Gastroesophageal sphincter (tissue), 4 donors: ENCODE measurements at places on chromosomes 4 and X. TPM values are rescaled to one million over a fixed set of nuclear protein-coding genes. Genes with fewer than 3 reads are reported as not detected.

- ATAC-seq = no peak
These were observed 190.8 kb upstream of the NUDT6 start for GRCh38 chr4:123113155-123113554.

Gene NUDT10
- total RNA-seq = 5.9 TPM

DNA sequence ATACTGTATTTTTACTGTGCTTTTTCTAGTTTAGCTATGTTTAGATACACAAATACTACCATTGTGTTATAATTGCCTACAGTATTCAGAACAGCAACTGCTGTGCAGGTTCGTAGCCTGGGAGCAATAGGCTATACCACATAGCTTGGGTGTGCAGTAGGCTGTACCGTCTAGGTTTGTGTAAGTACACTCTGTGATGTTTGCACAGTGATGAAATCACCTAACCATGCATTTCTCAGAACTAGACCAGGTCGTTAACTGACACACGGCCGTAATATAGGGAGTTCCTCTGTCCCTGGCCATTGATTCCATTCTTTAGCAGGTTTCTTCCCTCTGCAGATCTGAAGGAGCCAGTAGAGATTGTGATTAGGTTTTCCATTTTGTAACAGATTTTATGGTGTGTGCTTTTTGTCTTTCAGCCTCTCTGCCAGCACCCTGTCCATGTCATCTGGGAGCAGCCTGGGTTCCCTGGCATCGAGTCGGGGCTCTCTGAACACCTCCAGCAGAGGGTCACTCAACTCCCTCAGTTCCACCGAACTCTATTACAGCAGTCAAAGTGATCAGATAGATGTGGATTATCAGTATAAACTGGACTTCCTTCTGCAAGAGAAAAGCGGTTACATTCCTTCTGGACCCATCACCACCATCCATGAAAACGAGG, 59.5 kb downstream of the CLDN22 start:
- ATAC-seq = no peak

Gene SMR3B
- total RNA-seq = not detected

Gene POF1B
- 0.81 TPM for total RNA-seq

Gene GABRE
- 2.6 TPM for total RNA-seq

DNA sequence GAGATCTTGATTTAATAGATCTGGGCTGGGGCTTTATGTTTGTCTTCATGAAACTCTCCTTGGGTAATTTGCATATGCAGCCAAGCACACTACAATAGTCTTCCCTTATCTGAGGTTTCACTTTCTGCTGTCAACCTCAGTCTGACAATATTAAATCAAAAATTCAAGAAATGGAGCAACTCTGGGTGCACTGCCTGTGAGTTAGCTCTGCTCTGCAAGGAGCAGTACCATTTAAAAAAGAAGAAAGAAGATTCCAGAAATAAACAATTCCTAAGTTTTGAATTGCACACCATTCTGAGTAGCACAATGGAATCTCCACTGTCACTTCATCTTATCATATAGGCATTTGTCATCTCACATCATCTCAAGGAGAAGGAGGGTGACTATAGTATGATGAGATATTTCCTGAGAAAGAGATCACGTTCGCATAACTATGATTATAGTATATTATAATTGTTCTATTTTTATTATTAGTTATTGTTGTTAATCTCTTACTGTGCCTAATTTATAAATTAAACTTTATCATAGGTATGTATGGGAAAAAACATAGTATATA, 9.4 kb downstream of the FNIP2 start:
- ATAC-seq = no peak

DNA sequence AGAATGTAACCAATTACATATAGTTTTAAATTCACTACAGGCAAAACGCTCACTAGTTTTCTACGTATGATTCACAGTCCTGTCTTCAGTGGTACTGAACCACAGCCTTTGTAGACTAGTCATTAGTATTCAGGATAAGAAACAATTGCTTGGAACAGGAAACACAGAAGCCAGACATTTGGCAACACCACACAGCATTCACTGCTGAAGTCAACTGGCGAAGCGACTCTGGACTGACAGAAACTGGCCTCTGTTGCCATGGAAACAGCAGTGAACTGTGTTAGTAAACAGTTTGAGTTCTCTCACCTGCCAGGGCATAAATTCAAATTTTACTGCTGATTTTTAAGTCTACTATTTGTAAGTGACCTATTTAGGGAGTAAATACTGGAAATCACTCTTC, 57.6 kb downstream of the MAPK10 start:
- peak; percentile 75 for ATAC-seq

- peak; percentile 60 for ATAC-seq
These were observed 20.7 kb downstream of the FHDC1 start for GRCh38 chr4:152956650-152957436.

DNA sequence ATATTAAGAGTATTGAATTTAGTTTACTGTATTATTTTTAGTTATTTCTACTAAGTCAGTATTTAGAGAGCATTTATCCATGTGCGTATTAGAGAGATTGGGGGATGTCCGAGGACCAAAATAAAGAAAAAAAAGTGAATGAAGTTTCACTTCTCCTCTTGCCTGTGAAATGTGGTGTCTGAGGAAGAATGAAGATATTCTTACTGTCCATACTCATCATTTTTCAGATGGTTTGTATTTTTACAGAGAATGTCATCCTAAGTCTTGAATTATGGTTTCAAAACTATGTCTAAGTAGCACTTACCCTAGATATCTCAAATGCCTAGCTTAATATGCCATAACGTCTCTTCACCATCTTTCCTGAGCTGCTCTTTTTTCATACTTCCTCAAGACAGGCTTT, 854.3 kb downstream of the C4orf33 start:
- no peak for ATAC-seq

Gene SORBS2
- total RNA-seq = 1,366 TPM

- no peak for ATAC-seq
These were observed 275.0 kb downstream of the ANTXR2 start for GRCh38 chr4:79798047-79798446.

DNA sequence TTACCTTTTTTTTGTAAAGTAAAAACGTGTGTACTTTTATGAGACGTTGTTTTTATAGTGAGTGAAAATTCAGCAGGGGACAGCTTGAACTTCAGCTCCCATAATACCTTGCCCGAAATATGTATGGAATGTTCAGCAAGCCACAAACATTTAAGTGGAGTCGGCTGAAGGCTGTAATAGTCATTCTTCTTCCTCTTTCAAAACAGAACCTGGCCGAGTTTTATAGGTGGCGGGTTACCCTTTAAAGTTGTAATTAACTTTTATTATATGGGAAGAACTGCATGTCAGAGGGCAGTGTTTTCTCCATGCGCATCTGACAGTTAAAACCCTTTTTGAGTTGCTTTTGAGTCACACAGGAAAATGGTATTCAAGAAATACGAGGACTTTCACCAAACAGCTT, 50.7 kb downstream of the CLDN34 start:
- no peak for ATAC-seq
